Gastrocnemius medialis (tissue), 4 donors: ENCODE measurements at places on chromosomes 5 and 9.

- DNase-seq = peak; percentile 76
Observed at GRCh38 chr5:148970228-148970627, 92.6 kb downstream of the SH3TC2 start.

- no peak for DNase-seq
Observed at GRCh38 chr5:79567926-79568549, 44.2 kb upstream of the TENT2 start.

- no peak for DNase-seq
Observed at GRCh38 chr9:86098824-86099700, at the start of gene GOLM1. Gene GOLM1, minus strand, starts transcription at chr9:86099558. Its CDS starts 20,238 bp downstream, at chr9:86079320.

GRCh38 chr5:165620394-165620793 is 2115.0 kb downstream of the MAT2B start:
- no peak for DNase-seq

GRCh38 chr9:137046088-137046787 is at the start of gene NPDC1:
Gene NPDC1, minus strand, starts transcription at chr9:137046177. Its CDS starts 188 bp downstream, at chr9:137045989.
- no peak for DNase-seq

GRCh38 chr9:90517103-90517502 is 125.5 kb downstream of the DIRAS2 start:
- no peak for DNase-seq

- DNase-seq = no peak
Observed at GRCh38 chr9:87442451-87442850, 55.2 kb upstream of the DAPK1 start.

DNA sequence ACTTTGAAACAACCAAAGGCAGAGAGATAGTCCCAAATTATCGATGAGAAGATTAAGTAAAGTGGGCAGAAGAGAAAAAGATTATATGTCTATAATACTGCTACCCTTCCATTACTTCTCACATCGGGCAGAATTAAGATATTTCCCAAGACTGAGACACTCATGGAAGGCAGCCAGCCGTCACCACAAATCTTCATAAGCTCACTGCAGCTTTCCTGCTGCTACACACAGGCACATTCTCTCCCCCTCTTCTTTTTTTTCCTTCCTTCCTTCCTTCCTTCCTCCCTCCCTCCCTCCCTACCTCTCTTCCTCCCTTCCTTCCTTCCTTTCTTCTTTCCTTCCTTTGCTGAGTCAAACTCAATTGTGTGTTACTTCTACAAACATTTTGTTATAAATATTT is 58.7 kb upstream of the SPATA31C2 start:
- DNase-seq = no peak

- DNase-seq = no peak
Observed at GRCh38 chr9:136596630-136597031, 50.8 kb upstream of the NOTCH1 start.

GRCh38 chr9:111163716-111164389 is 125.6 kb upstream of the LPAR1 start:
- DNase-seq = peak; percentile 17

GRCh38 chr5:159511570-159511969 is 181.3 kb upstream of the IL12B start:
- DNase-seq = no peak

GRCh38 chr9:91958174-91958573 is 8.1 kb upstream of the ROR2 start:
- peak; percentile 41 for DNase-seq

DNA sequence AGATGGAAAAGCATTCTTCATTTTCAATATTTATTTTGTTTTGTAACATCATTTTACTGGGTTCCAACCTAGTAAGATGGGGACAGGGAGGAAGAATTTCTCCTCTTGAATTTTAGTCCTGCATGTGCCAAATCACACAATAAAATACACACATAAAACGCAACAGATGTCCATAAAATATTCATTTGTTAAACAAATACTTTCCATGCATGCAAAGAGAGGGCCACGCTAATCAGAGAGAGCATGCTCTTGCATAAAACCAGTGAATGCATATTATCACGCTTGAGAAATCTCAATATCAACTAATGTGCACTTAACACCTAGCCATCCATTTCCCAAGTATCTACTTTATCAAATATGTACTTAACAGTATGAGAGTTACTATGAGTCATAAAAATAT is 212.6 kb upstream of the TARS1 start:
- DNase-seq = no peak

- DNase-seq = no peak
Observed at GRCh38 chr9:93224591-93224990, 40.7 kb downstream of the WNK2 start.

DNA sequence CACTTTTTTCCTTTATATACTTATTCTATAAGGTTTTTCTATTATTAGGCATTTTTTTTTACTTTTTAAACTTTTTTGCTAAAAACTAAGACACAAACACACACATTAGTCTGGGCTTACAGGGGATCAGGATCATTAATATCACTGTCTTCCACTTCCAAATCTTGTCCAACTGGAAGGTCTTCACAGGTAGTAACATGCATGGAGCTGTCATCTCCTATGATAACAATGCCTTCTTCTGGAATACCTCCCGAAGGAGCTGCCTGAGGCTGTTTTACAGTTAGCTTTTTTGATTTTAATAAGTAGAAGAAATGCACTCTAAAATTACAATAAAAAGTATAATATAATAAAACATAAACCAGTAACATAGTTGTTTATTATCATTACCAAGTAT is 345.5 kb upstream of the PTGER4 start:
- DNase-seq = no peak

GRCh38 chr9:92138157-92138959 is 23.1 kb upstream of the SPTLC1 start:
- no peak for DNase-seq

GRCh38 chr5:115450741-115451140 is 93.8 kb downstream of the FEM1C start:
- DNase-seq = no peak

- DNase-seq = peak; percentile 74
Observed at GRCh38 chr9:134067904-134068743, at the start of gene BRD3. Gene BRD3, minus strand, starts transcription at chr9:134068026. Its CDS starts 14,549 bp downstream, at chr9:134053477.

DNA sequence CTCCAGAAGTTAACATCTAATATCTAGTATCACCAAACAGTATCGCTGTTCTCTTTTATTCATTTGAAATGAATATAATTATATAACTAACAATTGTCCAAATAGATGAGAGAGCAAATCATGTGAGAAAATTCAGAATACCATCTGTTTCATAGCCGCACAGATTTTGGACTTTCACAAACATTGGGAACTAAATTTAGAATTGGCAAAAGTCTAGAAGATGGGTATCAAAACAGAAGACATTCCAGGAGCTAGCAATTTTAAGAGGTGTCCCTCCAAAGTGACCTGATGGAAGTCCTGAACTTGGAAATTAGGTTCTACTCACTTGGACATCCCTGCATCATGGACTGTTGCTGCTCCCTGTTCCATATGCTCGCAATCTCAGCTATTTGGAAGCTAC is 57.0 kb upstream of the FSD1L start:
- DNase-seq = no peak

DNA sequence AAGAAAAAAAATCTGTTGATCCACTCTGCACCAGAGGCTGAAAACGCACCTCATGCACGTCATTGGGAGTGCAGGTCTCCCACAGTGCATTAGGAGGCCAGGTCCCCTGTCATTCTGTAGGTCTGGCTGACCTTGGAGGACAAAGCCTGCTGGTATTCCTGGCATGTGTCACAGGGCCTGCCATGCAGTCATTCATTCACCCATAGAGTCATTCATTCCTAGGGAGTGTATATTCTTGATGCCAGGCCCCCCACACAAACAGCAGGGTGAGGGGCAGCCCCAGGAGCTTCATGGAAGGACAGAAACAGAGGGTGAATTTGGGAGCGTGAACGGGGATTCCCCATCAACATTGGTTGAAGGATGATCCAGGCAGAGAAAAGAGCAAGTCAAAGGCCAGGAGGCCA is 2.2 kb downstream of the GBGT1 start:
- DNase-seq = no peak

DNA sequence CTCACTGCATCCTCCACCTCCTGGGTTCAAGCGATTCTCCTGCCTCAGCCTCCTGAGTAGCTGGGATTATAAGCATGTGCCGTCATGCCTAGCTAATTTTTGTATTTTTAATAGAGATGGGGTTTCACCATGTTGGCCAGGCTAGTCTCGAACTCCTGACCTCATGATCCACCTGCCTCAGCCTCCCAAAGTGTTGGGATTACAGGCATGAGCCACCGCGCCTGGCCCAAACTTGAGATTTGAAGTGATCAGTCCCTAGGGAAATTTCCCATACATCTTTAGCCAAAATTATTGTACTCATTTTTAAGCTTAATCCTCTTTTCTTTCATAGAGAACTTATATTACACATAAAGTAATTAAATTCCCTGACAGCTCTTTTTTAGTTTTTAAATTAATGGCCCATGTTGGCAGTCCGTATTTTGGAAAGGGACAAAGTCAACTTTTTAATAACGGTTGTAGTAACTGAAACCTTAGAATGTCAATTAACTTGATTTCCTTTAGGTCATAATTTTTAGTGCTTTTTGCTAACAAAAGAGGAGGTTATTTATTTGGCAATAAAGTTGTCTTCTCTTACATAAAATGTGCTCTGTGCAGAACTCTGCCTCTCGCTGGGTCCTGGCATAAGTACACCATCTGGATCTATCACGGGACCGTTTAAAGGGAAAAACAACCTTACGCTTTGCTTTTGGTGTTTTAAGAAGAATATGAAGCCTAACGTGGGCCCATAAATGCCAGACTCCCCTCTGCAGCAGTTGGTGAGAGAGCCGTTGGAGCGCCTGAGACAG is 142.3 kb upstream of the OTULINL start:
- DNase-seq = no peak

- DNase-seq = no peak
Observed at GRCh38 chr5:114010362-114010761, 351.5 kb upstream of the KCNN2 start.
